ENCODE measurements at places on chromosomes 6 and 20.

DNA sequence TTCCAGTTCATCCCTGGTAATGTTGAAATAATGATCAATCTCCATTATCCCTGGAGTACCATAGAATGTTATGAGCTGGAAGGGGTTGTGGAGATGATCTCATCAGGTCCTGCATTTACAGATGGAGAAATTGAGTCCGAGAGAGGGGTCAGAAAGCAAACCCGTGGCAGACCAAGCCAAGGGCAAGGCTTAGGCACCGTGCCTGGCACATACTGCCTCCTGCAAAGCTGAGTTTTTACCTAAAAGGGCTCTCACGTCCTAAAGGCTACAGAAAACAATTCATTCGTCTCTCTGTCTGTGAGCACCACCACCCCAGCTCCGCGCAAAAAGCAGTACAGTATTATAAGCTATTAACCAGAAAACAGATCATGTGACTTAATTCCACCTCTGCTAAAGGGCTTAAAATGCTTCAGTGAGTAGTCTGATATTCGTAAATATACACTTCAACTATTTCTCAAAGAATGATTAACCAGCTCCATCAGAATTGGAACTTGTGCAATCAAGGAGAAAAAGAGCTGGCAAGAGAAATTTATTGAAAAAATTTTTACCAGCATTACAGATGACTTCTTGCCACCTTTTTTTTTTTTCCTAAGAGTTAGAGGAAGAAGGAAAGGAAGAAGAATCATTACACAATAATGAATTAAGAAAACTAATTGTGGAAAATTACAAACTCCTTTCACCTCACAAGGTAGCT lies 3.4 kb upstream of the PARD6B start:
- no peak for DNase-seq

GRCh38 chr6:129153257-129153656 lies 270.3 kb downstream of the LAMA2 start:
- no peak for DNase-seq

GRCh38 chr6:37125774-37126492 lies 44.0 kb upstream of the PIM1 start:
- DNase-seq: no peak

GRCh38 chr6:137171824-137172733 lies 1.4 kb downstream of the IL22RA2 start:
- DNase-seq: peak; percentile 30

DNA sequence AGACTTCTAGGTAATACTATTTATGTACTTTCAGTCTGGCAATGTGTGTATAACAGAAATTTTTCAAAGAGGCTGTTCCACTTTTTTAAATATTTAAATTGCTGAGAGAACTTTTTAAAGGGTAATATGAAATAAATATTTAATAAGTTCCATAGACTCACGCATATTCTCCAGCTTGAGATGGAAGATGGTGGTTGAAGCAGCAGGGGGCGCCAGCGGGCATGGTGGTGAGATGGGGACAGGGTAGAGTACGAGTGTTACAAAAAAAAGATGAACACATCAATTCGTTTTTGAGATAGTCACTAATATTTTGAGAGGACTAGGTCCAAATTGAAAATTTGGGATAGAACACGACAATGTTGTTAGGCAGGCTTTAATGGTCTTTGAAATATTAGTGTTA lies 68.4 kb downstream of the RSPO3 start:
- DNase-seq: peak; percentile 32

GRCh38 chr6:131982740-131983259 lies 31.6 kb upstream of the CCN2 start:
- DNase-seq: no peak

DNA sequence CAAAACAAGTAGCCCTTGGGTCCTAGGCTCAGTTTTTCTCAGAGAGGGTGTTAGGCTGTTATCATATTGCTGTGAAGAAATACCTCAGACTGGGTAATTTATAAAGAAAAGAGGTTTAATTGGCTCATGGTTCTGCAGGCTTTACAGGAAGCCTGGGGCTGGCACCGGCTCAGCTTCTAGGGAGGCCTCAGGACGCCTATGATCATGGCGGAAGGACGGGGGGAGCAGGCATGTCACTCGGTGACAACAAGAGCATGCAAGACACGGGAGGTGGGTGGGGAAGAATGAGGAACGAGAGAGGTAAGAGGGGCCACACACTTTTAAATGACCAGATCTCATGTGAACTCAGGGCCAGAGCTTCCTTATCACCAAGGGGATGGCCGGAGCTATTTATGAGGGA lies 26.9 kb downstream of the CDH26 start:
- no peak for DNase-seq

- DNase-seq: peak; percentile 15
These were observed 45.2 kb downstream of the THEMIS start for GRCh38 chr6:127855542-127856159.

DNA sequence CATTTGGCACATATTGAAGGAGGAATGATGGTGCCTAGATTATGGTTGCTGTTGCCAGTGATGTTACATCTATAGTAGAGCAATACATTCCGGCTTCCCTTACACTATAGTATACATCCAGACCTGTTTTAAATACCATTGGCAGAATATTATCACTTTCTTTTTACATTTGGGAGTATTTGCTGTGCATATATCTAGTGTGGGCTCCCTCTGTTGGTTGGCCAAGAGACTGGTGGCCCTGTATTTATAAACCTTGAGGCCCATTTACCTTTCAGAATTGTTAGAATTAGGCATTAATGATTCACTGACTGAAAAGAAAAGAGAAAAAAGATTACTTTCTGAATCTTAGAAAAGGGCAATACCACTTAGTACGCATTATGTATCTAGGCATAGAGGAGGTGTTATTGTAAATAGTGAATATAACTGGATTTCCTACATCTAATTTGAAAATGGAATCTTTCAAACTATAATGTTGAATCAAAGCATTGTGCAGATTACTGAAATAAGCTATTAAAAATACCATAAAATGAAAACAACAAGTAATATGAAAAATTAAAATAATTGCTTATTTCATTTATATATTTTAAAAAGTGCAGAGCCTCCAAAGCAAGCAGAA lies 628.8 kb upstream of the MAN1A1 start:
- DNase-seq: no peak

GRCh38 chr6:6863970-6864639 lies 243.7 kb upstream of the RREB1 start:
- no peak for DNase-seq

DNA sequence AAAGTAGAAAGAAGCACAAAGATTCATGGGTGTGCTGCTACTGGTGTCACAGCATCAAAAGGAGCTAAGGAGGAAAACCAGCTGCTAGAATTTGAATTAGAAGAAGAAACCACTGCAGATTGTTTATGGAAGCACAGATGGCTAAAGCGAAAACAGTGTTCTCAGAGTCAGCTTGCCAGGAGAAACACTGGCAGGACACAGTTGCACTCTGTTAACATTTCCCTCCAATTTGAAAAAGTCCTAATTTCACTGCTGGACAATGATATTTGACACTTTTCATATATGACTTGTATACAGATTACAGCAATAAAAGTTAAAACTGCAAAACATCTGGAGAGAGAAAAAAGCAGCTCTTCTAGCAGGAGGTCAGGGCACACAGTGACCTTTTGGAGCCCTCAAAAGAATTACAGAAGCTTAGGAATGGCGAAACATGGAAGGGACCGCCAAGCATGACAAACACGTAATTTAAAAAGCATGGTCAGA lies 314.5 kb downstream of the COL12A1 start:
- DNase-seq: no peak

GRCh38 chr20:25025091-25025861 lies 32.7 kb downstream of the ACSS1 start:
- no peak for DNase-seq

- DNase-seq: no peak
These were observed 86.4 kb downstream of the EDN3 start for GRCh38 chr20:59386809-59387208.

GRCh38 chr20:35893942-35894341 lies 60.4 kb downstream of the SCAND1 start:
- no peak for DNase-seq

GRCh38 chr6:139364302-139364981 lies 10.0 kb downstream of the CITED2 start:
- DNase-seq: peak; percentile 67

DNA sequence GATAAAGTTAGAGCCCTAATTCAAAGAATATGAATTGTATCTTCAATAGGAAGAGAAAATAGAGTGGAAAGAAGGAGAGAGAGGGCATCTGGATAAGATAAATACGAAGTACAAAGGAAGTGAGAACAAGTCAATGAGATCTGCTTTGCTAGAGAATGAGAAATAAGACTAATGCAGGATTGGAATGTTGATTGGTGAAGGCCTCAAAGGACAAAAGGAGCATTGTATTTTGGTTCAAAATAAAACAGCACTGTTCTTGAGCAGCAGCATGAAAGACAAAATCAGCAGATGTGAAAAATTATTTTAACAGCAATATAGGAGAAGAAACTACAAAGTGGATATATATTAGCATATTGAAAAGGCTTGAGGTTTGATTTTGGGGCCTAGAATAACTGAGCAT lies 5.1 kb upstream of the TMEM244 start:
- DNase-seq: no peak

- no peak for DNase-seq
These were observed 109.4 kb upstream of the MYLIP start for GRCh38 chr6:16019462-16019861.

- DNase-seq: no peak
These were observed 5.6 kb upstream of the MAN1A1 start for GRCh38 chr6:119355157-119355556.

- no peak for DNase-seq
These were observed 146.2 kb downstream of the MMS22L start for GRCh38 chr6:97136626-97137358.

GRCh38 chr6:110399219-110400071 lies 15.9 kb downstream of the DDO start:
- DNase-seq: no peak

GRCh38 chr6:131205481-131206244 lies 70.4 kb downstream of the AKAP7 start:
- DNase-seq: no peak

GRCh38 chr20:51496964-51497363 lies 45.6 kb downstream of the NFATC2 start:
- no peak for DNase-seq

- DNase-seq: no peak
These were observed 15.4 kb upstream of the IER3 start for GRCh38 chr6:30759575-30760239.

DNA sequence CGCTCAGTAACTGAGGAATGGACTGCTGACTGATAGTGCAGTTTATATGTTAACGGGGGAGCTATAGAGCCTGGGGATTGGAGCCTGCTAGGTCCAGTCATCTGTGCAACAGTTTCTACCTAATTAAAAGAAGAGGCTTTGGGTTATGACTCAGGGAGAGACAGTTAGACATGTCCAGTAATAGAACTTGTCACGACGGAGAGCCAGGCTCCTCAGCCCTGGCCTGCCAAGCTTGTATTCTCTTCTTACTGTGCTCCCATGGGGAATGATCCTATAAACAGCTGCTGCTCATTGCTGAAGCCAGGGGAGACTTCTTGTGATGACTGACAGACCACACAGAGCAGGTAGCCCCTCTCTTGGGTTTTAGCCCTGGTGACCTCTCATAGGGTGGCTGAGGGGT lies 69.3 kb downstream of the SYNJ2 start:
- no peak for DNase-seq

GRCh38 chr6:2939315-2940009 lies 31.9 kb downstream of the SERPINB6 start:
- DNase-seq: no peak

GRCh38 chr6:151609146-151609902 lies 115.5 kb downstream of the CCDC170 start:
- DNase-seq: no peak

- peak; percentile 72 for DNase-seq
These were observed 712 bp downstream of the RXRB start for GRCh38 chr6:33199687-33200218.

GRCh38 chr6:111291336-111292259 lies 191.4 kb downstream of the REV3L start:
- no peak for DNase-seq

GRCh38 chr6:132813173-132813856 lies 1.1 kb upstream of the RPS12 start:
- DNase-seq: peak; percentile 36

DNA sequence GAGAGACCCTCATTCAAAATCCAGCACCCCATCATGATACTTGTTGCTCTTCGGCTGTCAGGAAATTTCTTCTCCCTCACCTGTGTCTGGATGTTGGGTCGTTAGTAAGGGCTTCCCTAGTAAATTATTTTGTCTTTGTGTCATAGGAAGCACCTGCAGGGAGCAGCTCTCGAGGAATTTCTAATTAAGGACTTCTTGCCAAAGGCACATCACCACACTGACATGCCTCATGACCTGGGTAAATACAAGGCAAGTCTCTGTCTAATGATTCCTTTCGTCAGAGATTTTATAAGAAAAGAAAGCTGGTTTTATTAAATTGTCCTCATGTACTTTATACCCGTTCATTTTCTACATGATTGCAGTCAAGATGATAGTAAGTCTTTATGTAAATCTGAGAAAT lies at the start of gene NOX3:
Gene NOX3, minus strand, starts transcription at position 74 of the 400 bp plus-strand sequence. Its CDS starts 39 bp downstream, at position 35.
- DNase-seq: no peak

- no peak for DNase-seq
These were observed 97.4 kb downstream of the THBS2 start for GRCh38 chr6:169156108-169156792.

DNA sequence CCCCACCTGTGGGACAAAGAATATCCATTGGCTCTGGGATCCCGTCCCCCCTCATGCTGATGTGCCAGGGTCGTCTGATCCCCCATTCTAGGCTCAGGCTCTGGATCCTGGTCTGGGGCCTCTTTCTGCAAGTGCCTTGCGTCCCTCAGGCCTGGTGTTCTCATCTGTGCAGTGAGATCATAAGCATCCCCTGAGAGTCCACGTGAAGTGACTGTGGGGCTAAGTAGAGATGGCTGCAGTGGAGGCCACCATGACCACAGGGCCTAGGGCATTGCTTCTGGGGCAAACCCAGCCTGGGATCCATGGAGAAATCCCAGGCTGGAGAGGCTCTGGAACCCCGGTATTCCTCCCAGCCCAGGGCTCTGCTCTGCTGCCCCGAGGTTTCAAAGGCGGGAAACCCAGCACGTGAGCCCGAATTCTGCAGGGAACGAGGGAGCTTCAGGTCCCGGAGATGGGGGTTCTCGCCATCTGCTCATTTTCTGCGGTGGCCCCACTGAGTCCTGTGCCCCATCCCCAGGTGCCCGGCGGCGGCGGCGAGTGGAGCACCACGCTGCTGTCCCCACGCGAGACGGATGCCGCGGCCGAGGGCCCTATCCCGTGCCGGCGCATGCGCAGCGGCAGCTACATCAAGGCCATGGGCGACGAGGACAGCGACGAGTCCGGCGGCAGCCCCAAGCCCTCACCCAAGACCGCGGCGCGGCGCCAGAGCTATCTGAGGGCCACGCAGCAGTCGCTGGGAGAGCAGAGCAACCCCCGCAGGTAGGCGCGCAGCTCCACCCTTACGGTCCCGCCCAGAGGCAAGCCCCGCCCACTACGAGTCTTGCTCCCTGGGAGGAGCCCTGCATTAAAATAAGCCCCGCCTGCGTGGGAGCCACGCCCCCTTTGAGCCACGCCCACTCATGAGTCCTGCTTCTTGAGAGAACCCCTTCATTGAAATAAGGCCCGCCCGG lies 105.5 kb upstream of the MYL9 start:
- peak; percentile 89 for DNase-seq

DNA sequence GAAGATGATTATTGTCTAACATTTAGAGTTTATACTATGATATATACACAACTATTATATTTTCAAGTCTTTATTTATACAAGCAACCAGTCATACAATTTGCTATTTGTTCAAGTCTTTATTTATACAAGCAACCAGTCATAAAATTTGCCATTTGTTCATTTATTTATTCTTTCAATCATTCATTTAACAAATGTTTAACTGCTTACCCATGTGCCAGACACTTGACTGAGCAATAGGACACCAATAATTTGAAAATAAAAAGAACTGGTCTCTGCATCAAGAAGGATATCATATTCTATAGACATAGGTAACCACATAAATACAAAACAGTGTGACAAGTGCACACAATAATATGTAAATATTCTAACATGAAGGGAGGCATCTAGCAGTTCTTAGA lies 20.3 kb downstream of the GRIK2 start:
- DNase-seq: no peak
